ENCODE measurements at places on chromosomes 3 and 15.

GRCh38 chr15:84638103-84638502 is 16.0 kb downstream of the WDR73 start:
- no peak for DNase-seq

DNA sequence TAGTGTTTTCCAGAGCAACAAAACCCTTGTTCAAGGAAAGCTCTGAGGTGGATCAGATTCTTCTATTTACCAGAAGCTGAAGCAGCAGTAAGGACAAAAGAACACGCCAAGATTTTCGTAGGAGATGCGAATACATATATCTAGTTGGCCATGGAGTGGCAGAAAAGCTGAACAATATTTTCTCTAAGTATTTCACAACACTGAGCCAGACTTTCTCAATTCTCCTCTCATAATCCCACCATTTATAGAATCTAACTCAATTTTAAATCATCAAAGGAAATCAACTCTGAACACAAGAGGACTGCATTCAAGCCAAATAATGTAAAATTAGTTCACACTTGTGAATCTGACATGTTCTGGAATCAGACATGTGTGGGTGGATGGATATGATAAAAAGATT is 775.0 kb downstream of the ROBO1 start:
- DNase-seq = no peak

GRCh38 chr3:126474498-126475412 is 936 bp downstream of the ZXDC start:
- peak; percentile 22 for DNase-seq

DNA sequence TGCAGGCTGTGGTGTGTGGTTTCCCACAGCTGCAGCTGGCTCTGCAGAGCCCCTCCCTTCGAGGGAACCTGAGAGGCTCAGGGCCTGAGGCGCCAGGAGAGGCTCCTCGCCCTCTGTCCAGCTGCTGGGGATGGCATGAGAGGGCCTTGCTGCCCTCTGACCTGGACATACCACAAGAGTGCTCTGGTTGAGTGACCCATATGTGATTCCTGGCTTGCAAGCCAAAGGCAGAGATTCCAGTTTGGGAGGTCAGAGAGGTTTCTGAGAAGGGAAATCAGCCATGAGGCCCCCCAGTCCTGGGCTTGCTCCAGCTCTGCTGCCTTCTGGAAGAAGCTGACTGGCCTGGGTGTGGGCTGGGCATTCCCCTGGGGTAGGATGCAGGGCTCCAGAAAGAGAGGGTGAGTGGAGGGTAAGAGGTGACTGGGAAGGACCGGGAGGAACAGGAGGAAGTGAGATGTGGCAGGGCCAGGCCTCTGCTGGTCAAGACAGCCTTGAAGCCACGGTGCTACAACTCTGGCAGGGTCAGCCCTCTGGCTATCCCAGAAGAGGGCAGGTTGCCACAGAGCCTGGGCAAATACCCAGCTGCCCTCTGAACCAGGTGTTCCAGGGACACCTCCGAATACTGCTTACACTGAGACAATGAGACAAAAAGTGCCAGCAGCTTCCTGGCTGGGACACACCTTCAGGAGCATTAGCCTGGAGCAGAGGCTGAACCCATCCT is 16.0 kb upstream of the SRP14 start:
- no peak for DNase-seq

DNA sequence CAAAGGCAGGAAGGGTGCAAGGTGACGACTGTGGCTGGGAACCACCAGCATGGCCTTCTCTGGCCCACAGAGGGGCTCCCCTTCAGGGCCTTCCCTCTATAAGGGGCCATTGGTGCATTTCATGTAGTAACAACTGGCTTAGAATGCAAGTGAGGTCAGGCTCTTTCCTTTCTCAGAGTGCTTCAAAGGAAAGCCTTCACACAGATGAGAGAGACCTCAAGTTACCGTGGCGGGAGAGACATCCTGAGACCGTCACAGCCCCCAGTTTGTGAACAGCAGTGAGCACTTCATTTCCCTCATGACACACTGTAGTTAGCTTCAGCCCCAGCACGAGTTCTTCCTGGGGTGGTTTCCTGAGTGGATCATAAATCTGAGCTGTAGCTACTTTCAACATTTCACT is 96.6 kb upstream of the LIMD1 start:
- no peak for DNase-seq

GRCh38 chr15:63938486-63939061 is 104.8 kb upstream of the HERC1 start:
- DNase-seq = no peak

DNA sequence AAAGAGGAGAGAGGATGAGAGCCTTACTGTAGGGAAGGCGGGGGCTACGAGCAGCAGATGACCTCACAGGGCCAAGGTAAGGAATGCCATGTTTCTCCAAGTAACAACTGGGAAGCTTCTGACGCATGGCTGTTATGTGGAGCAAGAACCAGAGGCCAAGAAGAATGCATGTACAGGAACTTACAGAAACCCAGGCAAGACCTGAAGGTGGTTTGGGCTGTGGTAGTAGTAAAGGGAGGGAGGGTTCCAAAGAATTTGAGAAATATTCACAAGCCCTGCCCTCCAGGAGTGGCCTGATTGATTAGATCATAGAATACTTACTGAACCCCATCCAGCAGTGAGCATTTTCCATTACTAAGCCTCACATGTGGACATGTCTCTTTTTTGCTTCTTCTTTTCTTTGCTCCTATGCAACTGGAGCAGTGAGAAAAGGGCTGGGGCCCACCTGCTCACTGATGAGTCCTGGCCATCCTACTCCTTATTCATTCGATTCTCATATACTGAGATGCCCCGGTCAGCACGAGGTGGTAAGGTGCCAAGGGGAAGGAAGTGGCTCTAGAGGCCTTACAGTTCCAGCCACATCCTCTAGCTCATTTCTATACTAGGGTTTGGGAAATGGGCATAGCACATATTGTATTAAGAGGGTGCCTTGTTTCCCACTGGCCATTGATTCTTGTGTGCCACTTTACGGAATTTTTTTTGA is 8.3 kb upstream of the SLC12A8 start:
- DNase-seq = no peak

DNA sequence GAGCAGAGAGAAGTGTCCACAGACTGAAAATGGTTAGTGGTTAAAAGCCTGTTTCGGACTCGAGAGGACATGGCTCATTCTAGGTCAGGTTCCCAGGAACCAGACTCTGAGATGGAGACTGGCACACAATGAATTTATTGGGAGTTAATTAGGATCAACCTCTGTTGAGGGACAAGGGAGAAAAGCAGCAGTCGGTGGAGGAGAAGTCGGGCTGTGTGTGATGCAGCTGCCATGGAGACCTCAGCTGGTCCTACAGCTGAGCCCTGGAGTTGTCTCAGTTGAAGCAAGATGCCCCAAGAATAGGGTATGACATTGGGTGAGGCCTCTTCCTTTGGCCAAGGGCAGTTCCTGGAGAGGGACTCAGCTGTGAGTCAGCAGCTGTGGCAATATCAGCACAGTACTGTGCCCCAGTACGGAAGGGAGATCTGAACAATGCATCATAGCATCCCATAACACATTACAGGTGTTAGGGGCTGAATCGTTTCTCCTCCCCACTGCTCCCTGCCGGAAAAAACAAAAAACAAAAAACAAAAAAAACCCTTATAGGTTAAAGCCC is 105.4 kb downstream of the ABHD5 start:
- DNase-seq = no peak

DNA sequence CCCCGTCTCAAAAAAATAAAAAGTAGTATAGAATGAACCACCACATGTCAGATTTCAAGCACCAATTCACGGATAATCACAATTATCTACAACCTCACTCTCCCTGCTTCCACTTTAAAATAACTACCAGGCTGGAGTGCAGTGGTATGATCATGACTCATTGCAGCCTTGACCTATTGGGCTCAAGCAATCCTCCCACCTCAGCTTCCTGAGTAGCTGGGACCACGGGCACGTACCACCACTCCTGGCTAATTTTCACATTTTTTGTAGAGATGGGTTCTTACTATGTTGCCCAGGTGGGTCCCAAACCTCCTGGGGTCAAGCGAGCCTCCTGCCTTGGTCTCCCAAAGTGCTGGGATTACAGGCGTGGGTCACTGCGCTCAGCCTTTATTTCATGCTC is 38.1 kb upstream of the LDHAL6B start:
- no peak for DNase-seq

DNA sequence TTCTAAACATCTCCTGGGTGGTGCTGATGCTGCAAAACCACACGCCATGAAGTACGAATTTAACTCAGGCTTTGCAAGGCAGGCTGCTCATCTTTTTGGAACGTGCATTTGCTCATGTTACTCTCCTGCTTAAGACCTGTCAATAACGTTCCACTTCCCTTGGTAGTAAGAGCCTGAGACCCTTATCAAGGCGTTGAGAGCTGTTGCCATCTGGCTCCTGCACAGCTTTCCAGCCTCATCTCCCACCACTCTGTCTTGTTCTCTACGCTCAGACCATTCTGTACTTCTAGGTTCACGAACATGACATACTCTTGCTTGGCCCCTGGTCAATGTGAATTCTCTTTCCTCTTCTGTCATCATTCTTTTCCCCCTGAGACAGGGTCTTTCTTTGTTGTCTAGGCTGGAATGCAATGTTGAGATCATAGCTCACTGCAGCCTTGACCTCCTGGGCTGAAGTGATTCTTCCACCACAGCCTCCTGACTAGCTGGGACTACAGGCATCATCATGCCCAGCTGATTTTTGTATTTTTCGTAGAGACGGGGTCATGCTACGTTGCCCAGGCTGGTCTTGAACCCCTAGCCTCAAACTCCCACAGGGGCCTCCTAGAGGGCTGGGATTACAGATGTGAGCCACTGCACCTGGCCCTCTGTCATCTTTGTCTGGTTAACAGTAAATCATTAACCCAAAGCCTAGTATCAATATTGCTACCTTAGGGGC is 202.8 kb downstream of the CADPS start:
- DNase-seq = no peak

DNA sequence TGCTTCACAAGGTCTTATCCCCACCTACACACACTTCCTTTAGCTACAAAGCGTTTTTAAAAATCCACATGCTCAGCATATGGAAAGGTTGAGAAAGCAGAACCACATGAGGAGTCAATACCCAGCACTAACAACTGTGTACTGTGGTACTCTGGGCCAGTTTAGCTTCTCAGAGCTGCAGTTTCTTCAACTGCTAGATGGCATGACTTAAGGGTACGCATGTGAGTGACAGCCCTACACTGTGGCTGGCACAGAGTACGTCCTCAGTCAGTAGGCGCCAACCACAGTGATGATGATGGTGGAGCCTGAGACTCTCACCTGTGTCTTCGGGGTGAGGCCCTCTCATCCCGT is 17.4 kb downstream of the CCDC12 start:
- no peak for DNase-seq

- DNase-seq = no peak
Observed at GRCh38 chr15:39363761-39364586, 216.9 kb upstream of the THBS1 start.

- no peak for DNase-seq
Observed at GRCh38 chr15:33701304-33701696, 267.0 kb upstream of the CHRM5 start.

DNA sequence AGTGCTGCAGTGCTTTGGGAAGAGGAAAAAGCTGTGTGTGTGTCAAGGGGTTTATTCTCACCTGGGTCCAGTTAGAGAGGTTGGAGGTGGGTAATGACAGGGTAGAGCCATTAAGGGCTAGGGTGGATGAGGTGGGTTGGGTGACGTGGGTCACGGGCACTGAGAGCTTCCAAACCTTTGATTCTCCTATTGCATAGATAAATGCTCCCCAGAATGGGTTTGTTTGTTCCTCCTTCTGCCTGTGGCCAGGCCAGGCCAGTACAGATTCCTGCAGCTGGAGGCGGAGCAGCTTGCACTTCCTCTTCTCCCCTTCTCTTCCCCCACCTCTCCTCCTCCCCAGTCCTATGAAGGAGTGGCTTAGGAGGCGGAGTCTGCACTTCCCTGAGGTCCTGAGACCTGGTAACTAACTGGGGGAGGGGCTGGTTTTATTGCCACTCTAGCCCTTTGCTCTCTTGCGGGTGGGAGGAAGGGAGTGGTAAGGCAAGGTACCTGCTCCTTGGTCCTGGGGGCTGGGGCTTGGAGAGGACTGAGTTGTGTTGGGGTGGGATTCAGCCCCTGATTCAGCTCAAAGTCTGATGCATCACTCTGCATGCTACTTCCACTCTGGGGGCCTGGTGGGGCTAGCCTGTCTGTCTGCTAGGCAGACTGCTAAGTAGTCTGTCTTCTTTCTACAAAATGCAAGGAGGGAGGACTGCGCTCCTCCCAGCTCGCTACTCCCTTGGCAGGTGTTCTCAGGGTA is 3.5 kb downstream of the SPINT1 start:
- no peak for DNase-seq

GRCh38 chr3:86785386-86785785 is 205.6 kb downstream of the VGLL3 start:
- no peak for DNase-seq

GRCh38 chr3:134347551-134347950 is 26.7 kb downstream of the AMOTL2 start:
- no peak for DNase-seq

- DNase-seq = no peak
Observed at GRCh38 chr3:140448001-140448400, 229.9 kb upstream of the TRIM42 start.

GRCh38 chr3:153127788-153128187 is 34.2 kb upstream of the RAP2B start:
- no peak for DNase-seq

Measured in esophagus squamous epithelium (tissue), 5 donors.